ENCODE measurements at places on chromosomes 3 and 15.

- DNase-seq, result no peak
Observed at GRCh38 chr3:197546307-197547085, 9.3 kb downstream of the BDH1 start.

GRCh38 chr15:100627789-100628395 lies 25.5 kb downstream of the ASB7 start:
- peak; percentile 50 for DNase-seq

GRCh38 chr3:171996178-171996817 lies 43.1 kb upstream of the FNDC3B start:
- DNase-seq, result no peak

DNA sequence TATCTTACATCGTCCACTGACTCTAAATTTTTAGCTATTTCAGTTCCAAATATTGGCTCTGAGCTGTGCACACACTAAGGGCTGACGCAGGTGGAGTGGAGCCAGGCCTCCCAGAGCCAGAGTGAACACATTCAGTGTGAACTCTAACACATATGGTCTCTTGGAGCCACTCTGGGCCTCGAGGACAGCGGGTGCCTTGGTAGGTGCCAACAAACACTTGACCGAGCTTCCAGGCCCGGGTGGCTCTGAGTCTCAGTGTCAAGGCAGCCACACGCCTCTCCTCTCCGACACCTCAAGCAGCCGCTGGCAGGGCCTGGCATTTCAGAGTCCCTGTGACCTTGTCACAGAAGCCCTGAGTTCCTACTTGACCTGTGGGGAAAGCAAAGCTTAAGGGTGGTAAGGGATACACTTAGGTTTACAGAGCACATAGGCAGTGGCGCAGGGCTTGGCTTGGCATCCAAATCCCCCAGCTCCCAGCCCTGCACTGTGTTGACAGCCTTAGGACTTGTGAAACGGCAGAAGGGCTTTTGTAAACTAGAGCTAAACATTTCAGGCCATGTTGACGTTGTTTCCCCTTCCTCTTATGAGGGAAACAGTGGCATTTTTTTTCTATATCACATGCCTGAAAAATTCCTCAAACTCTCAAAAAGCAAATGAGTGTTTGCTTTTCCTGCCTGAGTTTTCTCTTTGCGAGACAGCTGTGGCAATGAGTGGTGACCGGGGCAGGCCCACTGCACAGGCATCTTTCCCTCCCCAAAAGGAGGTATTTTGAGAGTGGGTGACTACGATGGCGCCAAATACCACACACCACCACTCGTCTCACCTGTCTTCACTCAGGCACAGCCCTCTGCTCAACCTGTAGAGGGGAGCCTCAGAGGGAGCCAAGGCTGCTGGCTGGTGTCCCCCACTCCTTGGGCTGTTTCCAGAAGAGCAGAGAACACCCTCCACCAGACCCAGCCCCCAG lies 60.8 kb downstream of the DAPK2 start:
- DNase-seq, result no peak

- DNase-seq, result no peak
Observed at GRCh38 chr3:35484929-35485530, 154.3 kb upstream of the ARPP21 start.

GRCh38 chr3:185929192-185930151 lies 8.3 kb downstream of the TRA2B start:
- DNase-seq, result no peak

DNA sequence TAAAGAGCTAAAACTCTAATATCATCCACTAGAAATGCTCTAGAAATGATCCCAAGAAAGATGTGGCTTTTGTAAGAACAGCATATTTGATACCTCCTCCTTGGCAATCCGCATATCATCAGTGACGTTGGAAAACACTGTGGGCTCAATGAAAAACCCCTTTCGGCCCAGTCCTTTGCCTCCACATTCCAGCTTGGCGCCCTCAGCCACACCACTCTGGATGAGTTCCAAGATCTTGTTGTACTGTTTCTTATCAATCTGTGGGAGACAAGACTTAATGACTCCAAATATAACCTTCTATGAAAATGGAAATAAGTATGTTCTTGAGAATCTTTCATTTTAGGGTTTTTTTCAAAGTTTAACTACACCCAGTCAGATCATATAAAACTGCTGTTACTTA lies 103.6 kb downstream of the ALDH1A2 start:
- DNase-seq, result no peak

DNA sequence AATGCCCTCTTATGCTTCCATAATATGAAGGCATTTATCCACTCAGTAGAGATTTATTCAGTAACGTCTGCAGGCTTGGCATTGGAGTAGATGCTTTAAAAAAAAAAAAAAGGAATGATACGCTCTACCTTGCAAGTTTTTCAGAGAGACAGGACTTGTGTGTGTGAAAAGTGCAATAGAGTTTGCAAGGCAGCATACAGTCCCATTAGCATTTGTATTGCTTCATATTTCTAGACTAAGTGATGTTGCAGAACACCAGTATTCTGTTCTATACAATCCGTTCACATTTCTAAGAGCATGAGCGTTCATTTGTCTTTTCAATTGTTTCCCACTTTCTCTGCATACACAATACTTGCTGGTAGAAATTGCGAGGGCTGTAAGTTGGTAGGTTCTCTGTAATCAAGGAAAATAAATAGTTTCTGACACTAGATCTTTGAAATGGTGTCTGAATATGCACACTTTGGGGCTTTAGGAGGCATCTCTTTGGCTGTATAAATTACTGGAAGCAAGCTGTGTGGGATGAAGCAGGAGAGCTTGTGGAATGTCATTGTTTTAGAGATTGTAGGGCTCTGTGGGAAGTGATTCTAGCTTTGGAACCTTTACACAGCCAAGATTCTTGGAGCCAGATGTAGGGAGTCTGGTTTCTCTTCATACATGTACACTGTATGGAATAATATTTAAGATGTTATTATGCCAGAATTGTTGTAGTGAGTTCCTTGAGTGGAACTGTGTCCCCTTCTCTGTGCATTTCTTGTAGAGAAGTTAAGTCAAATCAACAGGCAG lies 262.7 kb downstream of the FEZF2 start:
- DNase-seq, result no peak

DNA sequence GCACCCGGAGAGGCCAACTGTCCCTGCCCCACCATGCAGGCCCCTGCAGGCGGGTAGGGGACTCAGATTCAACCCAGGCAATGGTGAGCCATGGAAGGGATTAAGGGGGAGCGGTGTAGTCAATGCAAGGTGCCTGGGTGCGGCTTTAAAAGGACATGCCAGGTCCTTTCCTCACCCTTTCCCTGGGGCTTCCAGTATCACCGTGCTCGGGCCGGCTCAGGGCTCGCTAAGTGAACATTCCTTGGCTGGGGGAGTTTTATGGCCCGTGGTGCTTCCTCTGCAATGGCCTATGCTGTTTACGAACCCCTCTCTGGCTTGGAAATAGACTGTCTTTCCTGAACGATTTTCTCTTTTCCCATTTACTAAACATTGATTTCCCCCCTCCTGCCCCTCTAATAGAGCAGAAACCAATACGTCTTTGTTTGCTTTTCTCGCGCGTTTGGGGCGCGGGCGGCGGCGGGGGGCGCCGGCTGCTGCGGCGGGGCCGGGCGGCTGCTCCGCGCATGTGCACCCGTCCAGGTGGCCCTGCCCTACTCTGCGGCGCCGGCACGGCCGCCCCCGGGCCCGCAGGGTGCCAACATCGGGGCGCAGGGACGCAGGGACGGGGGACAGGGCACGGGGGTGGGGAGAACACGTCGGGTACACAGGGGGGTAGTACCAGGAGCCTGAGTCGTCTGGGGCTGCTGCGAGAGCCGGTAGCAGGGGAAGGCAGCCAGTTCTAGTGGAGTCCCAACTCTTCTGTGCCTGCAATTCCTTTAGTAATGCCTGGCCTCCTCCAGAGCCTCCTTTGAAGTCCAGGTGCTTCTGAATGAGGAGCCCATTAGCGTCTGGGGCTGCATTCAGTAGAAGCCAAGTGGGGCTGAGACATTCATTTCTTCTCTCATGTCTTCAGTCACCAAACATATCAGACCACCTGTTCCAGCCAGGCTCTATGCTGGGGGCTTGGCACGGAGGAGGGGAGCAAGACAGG lies 26.9 kb upstream of the CACNA2D2 start:
- DNase-seq, result no peak

DNA sequence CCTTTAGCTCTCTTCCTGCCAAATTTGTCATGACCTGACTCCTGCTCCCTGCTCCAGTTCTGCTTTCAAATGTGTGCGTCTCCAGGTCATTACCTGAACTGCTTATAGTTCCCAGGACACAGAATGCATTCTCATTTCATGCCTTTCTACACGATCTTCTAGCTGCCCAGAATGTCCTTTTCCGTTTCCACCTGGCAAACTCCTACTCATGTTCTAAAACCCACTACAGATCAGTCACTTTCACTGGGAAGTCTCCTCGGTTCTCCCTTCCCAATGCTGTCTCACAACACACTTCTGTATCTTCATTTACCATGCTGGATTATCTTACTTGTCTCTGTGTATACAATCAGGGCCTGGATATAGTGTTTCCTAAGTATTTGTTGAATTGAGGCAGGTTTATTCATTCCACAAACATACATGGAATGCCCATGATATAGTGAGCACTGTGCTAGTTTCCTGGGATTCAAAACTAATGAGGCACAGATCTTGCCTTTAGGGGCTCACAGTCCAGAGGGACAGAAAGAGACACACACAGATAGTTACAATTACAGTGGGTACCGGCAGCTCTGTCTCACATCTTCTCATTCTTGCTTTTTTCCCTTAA lies 1.6 kb upstream of the NOX5 start:
- DNase-seq, result no peak

- peak; percentile 70 for DNase-seq
Observed at GRCh38 chr15:34437687-34438086, at the start of gene GOLGA8A. Gene GOLGA8A (minus strand): TSS chr15:34437808. CDS start chr15:34389691, 48,117 bp downstream.

DNA sequence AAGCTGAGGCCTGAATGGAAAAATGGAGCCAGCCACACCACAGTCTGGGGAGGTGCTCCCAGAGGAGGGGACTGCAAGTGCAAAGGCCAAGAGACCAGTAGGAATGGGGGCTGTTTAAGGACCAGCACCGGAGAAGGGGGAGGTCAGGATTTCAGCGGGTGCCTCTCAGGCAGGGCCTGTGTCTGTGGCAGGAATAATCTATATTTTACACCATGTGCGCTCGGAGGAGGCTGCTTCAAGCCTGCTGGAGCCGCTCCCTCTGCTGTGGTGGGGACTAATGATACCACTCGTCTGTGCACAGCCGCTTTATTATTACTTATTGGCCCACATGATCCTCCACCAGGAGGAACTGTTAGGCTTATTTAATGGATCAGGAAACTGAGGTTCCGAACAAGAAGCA lies 45.3 kb downstream of the TPRA1 start:
- no peak for DNase-seq

GRCh38 chr3:111861391-111861790 lies 2.3 kb downstream of the PHLDB2 start:
- DNase-seq, result no peak

DNA sequence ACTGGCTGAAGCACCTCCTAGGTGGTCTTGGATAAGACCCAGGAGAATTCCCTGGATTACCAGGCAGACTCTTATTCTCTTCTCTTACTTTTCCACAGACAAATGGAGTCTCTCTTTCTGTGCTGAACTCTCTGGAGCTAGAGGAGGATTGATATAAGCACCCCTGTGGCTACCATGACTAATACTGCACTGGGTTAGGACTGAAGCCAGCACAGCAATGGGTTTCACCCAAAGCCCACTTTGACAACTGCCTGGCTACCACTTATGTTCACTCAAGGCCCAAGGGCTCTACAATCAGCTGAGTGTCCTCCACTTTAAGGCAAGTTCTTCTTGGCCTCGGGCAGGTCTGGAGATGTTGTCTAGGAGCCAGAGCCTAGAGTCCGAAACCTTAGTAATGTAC lies 225.5 kb downstream of the DIPK2A start:
- no peak for DNase-seq

- DNase-seq, result no peak
Observed at GRCh38 chr3:42014921-42015533, 53.1 kb upstream of the ULK4 start.

DNA sequence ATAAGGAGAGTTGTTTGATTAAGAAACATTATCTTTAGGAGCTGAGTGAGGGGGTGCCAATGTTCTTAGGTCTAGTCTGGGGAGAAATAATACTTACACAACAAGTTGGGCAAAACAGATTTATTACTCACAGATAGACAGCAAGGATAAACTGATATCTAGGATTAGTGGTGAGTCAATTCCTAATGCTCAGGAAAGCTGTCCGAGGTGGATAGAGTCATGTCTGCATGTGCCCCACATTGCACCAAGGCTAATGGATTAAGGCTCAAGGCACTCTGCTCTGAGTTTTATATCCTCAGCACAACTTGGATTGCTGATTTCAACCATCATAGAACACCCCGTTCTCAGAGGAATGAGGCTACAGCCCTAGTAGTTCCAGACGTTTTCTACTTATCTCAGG lies 1042.3 kb downstream of the OTOL1 start:
- DNase-seq, result no peak

GRCh38 chr15:58981808-58982475 lies 5.5 kb upstream of the RNF111 start:
- no peak for DNase-seq

- DNase-seq, result no peak
Observed at GRCh38 chr3:130711565-130712324, 34.9 kb downstream of the PIK3R4 start.

- no peak for DNase-seq
Observed at GRCh38 chr3:87359025-87359424, 82.6 kb upstream of the POU1F1 start.

DNA sequence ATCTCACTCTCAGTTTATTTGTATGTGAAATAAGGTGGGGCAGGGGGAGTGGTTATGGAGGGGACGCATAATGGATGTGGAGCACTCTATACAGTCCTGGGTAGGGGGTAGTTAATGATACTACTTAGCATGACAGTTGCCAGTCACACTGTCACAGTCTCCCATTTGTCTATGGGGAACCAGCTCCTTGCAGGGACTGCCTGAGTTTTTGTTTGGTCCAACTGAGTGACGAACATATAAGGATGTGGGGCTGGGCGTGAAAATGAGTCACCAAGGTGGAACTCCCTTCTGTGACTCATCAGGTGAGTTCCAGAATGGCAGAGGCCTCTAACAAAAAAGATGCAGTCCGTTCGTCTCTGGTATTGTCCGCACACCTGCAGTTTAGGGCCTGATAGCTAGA lies 235.3 kb upstream of the ST8SIA2 start:
- peak; percentile 7 for DNase-seq

GRCh38 chr3:124800511-124801258 lies 70.4 kb downstream of the UMPS start:
- no peak for DNase-seq

GRCh38 chr3:71421820-71422566 lies 161.5 kb downstream of the FOXP1 start:
- peak; percentile 6 for DNase-seq

DNA sequence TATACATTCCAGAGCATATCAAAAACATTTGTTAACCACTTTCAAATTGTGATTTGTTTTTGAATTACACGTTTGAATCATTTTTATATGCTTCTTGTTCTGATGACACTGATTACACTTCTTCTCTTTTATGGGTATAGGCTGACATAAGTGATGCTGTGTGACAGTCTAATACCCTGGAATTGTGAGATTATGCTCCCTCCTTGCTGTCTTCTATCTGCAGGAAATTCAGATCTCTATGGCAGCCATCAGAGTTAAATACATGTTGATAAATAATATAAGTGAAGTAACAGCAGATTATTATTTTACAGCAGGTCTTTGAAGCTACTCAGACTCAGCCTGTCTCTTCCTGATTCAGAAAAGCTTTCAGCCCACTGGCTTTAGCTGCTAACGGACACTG lies 248.9 kb downstream of the ZMAT3 start:
- no peak for DNase-seq
